A673 (cell line): ENCODE measurements at places on chromosomes 3 and 15. TPM values are rescaled to one million over a fixed set of nuclear protein-coding genes. Genes with fewer than 3 reads are reported as not detected.

- DNase-seq = peak; percentile 28
Observed at GRCh38 chr15:65796610-65797078, 4.6 kb upstream of the DENND4A start.

DNA sequence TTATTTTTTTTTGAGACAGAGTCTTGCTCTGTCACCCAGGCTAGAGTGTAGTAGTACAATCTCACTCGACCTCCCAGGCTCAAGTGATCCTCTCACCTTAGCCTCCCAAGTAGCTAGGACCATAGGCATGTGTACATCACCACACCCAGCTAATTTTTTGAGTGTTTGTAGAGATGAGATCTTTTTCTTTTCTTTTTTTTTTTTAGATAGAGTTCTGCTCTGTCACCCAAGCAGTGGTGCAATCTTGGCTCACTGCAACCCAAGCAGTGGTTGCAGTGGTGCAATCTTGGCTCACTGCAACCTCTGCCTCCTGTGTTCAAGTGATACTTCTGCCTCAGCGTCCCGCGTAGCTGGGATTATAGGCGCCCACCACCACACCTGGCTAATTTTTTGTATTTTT is 5.2 kb downstream of the CEP97 start:
- DNase-seq = no peak

DNA sequence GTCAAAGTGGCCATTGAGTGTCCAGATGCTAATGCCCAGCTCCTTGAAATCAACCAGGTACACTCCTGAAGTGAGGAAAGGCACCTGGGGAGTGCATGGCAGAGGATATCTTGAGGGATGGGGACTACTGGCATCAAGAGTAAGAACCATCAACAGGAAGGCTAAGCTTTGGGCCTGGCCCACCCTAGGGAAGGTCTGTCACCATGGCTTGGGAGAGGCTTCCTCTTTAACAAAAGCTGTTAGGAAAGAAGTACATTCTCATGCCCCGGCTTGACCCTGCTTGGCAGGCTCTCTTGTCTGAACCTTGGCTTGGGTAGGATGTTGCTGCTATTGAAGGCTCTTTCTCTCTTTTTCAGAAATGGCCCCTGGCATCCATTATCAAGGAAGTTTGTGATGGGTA is 43.7 kb upstream of the TUBGCP5 start:
- no peak for DNase-seq

DNA sequence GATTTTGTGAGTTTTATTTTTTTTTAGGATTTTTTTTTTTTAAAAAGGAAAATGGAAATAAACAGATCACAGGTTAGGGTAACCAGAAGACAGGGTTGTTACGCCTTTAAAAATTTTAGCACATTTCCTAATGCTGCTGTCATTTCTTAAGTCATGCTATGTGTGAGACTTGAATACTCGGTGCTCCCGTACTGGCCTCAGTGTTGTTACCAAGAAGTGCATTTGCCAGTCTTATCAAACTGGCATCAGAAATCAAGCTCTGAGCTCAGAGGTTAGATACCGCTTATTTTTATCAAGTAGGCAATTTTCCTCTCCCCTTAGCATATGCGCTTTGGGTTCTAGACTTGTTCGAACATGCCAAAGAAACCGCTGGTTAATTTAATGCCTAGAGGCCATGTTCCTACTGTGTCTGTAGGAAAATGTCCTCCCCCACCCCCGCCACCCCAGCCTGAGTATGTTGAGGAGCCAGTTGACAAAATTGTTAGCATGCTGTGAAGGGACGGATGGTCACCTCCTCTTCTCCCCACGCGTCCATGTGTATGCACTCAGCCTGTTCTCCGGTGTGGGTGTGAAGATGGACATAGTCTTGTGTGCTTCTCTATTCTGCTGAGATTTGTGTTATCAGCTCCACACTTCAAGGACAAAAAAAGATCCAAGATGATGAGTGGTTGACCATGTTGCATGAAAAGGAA is 88.9 kb downstream of the ITPR1 start:
- no peak for DNase-seq

DNA sequence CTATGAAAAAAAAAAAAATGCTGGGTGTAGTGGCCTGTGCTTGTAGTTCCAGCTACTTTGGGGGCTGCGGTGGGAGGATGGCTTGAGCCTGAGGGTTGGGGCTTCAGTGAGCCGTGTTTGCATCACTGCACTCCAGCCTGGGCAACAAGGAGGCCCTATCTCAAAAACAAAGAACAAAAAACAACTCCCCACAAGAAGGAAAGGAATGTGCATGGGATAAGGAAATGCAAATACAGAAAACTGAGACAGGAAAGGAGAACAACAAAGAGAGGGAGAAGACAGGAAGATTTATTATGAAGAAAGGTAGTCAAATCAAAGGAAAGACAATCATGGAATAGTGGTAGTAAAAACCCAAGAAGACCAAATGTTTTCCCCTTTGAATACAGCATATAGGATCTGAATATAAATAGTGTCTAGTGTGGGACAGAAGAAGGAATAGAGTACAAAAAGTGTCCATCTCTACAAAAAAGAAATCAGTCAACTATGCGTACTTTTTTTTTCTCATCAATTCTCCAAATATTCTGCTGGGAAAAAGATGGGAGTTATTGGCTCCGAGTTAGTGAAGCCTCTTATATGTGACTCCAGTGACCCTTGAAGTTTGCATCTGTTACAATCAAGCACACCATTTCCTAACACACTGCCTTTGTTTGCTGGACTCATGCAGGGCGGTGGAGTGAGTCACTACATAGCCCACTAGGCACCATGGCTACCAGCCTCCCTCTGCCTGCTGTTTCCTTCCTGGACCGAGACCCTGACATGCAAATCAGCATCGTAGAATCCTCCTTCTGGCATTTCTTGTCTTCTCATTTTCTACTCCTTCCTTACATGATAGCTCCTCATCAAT is 101.2 kb upstream of the PTX3 start:
- peak; percentile 79 for DNase-seq

GRCh38 chr3:66200147-66200546 is 20.7 kb upstream of the SLC25A26 start:
- DNase-seq = peak; percentile 23

GRCh38 chr3:195468391-195468776 is 25.6 kb upstream of the ACAP2 start:
- DNase-seq = no peak

DNA sequence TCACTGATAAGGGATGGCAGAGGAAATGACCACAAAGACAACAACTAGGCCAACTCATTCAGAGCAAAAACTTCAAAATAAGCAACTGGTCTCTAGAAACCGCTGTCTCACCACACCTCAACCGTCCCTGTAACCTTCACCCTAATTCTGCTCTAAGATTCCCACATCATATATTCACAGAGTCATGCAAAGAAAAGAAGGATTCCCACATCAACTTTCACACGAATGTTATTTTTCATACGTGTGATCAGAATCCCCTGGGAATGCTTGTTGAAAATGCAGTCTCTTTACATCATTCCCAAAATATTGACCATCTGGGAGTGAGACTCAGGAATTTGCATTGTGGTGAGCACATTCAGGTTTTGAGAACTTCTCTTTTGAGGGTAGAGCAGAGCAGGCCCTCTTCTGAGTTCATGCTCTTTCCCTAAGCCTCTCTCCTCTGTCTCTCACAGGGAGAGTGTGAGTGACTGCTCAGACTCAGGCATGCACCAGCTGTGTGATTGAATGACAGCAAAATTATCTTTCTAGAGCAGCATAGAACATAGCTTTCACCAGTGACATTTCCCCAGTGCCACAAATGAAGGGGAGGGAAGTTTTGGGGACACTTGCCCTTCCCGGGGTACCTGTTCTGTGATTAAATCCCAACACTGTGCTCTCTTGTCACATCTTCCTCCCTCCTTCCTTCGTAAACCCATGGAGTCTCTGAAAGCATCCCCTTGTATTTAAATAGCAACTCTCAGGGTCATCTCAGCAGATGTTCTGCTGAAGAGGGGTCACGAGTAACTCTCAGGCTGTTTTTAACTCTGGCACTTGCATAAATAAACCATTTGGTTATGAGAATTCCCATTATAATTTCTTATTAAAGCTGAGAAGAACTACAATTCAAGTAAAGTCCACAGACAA is 170.9 kb downstream of the PLCL2 start:
- no peak for DNase-seq

GRCh38 chr15:75454471-75455378 is 3.2 kb upstream of the SIN3A start:
- DNase-seq = peak; percentile 78

- no peak for DNase-seq
Observed at GRCh38 chr3:123926396-123926795, 34.6 kb downstream of the CCDC14 start.

DNA sequence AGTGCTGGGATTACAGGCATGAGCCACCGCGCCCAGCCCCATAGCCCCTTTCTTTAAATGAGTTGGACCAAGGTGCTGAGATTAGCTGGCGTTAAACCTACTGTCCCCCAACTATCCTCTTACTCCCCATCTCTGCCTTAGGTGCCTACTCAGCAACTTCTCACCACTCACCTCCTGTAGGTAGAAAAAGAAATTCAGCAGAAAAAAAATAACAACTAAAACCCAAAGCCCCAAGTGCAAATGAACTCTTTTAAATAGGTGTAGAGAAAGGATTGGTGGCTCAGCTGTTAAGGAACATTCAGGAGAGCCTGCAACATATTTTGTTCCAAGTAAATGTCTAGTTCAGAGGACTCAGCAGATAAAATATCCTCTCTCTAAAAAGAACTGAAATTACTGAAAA is 19.5 kb downstream of the SAMD7 start:
- DNase-seq = no peak

DNA sequence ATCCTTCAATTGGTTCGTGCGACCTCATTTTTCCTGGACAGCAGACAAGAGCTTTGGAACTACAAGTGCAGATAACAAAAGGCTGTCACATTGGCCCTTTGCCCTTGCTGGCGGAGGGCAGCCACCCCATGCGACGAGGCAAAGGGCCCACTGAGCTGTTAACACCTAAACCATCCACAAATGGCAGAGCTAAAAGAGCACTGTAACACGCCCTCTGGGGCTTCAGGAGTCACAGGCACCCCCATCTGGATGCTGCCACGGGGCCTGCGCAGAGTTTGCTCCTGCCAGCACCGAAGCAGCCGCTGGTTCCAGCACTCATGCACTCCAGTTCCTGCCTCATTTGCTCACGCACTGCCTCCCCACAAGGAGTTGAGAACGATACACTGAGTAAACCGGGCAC is 524.9 kb downstream of the ZNF385D start:
- no peak for DNase-seq

GRCh38 chr3:94413336-94414108 is 350.7 kb downstream of the NSUN3 start:
- DNase-seq = no peak

DNA sequence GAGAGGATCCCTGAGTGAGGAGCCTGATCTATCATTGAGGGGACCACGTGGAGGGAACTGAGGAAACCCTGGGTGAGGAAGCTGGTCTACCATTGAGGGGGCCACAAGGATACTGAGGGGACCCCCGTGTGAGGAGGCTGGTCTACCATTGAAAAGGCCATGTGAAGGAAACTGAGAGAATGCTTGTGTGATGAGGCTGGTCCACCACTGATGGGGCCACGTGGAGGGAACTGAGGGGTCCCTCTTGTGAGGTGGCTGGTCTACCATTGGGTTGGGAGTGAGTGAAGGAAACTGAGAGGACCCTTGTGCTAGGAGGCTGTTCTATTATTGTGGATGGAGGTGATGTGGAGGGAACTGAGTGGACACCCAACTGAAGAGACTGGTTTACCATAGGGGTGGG is 161.3 kb downstream of the FBLN2 start:
- no peak for DNase-seq

- no peak for DNase-seq
Observed at GRCh38 chr15:52295421-52296001, at the start of gene MYO5C. TSS of gene MYO5C (minus strand) at chr15:52295804. CDS start at chr15:52295636, 168 bp downstream.

- no peak for DNase-seq
Observed at GRCh38 chr15:70055601-70056051, 42.1 kb downstream of the TLE3 start.

GRCh38 chr15:78640527-78641101 is 396 bp downstream of the CHRNB4 start:
- no peak for DNase-seq

- peak; percentile 83 for DNase-seq
Observed at GRCh38 chr3:71583566-71584393, at the start of gene FOXP1. TSS of gene FOXP1 (minus strand) at chr3:71583728. CDS start at chr3:71198381, 385,347 bp downstream.

- peak; percentile 86 for DNase-seq
Observed at GRCh38 chr3:159829539-159830227, 159.0 kb upstream of the IL12A start.

DNA sequence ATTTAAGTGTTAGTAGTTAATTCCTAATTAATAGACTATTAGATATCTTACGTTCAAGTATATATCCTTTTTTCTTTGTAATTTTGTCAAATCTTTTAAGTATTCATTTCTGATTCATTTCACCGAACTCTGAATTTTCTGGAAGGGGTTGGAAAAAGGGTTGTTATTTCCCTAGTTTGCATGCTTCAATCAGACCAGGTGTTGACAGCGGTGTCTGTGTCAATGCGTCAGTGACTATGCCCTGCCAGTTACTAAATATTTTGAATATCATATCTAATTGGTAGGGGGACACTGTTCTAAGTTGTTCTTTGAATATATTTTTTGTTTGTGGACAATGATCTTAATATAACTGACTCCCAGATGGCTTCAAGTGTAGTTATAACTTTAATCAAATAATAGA is 62.7 kb upstream of the TNFSF10 start:
- DNase-seq = no peak

- DNase-seq = no peak
Observed at GRCh38 chr15:72229947-72230196, 1.1 kb downstream of the PKM start.

- peak; percentile 12 for DNase-seq
Observed at GRCh38 chr15:48089702-48090101, 31.1 kb upstream of the SLC24A5 start.

- no peak for DNase-seq
Observed at GRCh38 chr3:133268726-133269134, 131.1 kb upstream of the BFSP2 start.

DNA sequence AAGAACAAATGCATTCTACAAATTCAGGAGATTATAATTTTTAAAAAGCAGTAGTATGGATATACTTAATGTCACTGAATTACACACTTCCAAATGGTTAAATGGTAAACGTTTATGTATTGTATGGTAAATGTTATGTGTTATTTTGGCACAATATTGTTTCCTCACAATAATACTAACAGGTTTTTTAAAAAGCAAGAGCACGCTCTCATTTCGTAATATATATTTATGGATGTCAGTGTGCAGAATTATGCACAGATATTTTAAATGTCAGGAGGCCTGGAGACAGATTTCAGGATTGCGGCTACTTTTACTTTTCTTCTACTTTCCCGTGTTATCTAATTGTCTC is 533 bp downstream of the ZNF445 start:
- no peak for DNase-seq

GRCh38 chr3:82165266-82165665 is 403.8 kb upstream of the GBE1 start:
- peak; percentile 22 for DNase-seq

Gene ZPLD1
- 0.17 TPM in 1 of 2 replicates, not detected in the other for total RNA-seq

Gene TTC21A
- 1.4 and 2.1 TPM in 2 replicates for total RNA-seq

Gene POMGNT2
- 6.5 and 7.6 TPM in 2 replicates for total RNA-seq

Gene NPAP1
- total RNA-seq = not detected in 2 replicates

Gene CIB2
- total RNA-seq = 1.7 and 2.1 TPM in 2 replicates

Gene EDEM1
- total RNA-seq = 31.4 and 32.1 TPM in 2 replicates

Gene KBTBD12
- not detected in 2 replicates for total RNA-seq

Gene ERC2
- total RNA-seq = 0.90 and 1.4 TPM in 2 replicates

Gene CISH
- 0.86 and 1.6 TPM in 2 replicates for total RNA-seq

Gene ZNF280D
- 42.9 and 44.1 TPM in 2 replicates for total RNA-seq
